Activated effector memory CD4-positive, alpha-beta T cell treated with anti-CD3 and anti-CD28 coated beads, Interleukin-2, amount 50 U/mL, for 16 hours (primary cell): ENCODE measurements at places on chromosomes 1 and 21.

DNA sequence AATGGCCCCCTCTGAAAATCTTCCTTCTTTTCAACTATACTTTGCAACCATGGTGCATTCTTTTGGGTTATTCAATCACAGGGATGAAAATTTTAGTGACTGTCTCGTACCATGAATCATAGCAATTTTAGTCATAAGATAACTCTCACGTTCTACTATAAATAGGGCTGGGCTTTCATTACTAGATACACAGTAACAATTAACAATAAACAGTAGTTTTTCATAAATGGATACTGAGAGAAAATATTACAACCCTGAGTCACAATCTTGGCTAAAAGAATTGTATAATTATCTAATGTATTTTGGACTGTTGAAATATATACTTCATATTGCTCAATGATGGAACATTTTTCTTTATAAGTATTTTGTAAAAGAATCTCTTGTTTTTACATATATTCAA, 96.1 kb downstream of the TEX35 start:
- no peak for DNase-seq

GRCh38 chr1:92329347-92330129, 30.7 kb downstream of the RPAP2 start:
- no peak for DNase-seq

DNA sequence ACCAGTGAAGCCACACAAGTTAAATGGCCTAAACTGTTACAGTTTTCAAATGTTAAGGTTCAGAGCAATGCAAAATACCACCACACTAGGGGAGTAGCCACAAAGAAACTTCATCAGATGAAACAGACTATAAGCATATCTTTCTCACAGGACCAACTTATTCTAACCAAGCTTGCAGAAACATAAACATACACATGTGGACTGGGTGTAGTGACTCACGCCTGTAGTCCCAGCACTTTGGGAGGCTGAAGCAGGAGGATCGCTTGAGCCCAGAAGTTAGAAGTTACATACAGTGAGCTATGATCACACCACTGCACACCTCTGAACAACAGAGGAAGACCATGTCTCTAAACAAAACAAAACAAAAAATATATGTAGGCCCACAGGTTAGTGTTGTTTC, 17.3 kb downstream of the WDR47 start:
- no peak for DNase-seq

GRCh38 chr1:89100412-89100811, 25.5 kb downstream of the GBP2 start:
- no peak for DNase-seq

DNA sequence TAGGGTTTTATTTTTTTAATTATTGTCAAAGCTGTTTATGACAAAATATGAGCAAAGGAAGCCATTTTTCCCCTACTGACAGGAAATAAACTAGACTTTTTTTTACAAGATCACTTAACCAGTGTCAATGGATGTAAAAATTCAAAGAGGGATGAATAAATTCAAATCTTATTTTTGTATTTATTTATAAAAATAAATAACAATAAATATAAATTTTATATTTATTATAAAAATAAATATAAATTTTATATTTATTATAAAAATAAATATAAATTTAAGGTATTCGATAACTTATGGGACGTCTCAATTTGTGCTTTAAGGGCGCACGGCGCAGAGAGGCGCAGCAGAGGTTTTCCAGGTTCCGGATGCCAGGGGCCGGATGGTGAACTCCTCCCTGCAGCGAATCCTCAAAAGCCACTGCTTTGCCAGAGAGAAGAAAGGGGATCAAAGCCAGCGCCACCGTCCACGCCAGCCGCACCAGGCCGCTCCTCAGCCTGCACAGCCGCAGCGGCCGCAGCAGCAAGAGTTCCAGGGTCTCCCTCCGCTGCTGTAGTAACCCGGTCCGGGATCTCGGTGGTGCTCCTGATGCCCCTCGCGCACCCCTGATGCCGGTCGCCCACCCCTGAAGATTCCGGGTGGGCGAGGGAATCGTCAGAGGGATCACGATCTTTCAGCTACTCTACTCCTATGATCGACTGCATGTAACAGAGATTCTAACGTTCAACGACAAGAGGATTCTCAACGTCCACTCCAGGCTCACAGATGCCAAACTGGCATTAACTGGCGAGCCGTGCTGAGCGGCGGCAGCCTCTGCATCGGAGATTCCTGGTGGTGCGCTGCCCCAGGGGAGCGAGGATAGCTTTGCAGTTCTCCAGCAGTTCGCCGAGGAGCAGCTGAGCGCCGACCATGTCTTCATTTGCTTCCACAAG, 28.5 kb upstream of the RLF start:
- no peak for DNase-seq

- no peak for DNase-seq
Observed at GRCh38 chr1:150887018-150887417, at the start of gene CTXND2. TSS of gene CTXND2 (plus strand) at chr1:150887136. CDS start at chr1:150912315, 25,179 bp downstream.

DNA sequence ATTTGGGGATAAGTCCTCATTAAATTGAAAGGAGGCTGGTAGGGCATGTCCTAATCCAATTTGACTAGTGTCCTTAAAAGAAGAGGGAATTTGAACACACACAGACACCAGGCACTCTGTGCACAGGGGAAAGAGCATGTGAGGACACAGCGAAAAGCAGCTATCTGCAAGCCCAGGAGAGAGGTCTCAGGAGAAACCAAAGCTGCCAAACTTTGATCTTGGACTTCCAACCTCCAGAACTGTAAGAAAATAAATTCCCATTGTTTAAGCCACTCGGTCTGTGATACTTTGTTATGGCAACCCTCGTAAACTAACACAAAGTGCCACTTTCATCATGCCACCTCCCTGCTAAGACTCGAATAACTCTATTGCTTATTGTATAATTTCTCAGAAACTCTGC, 13.8 kb downstream of the PLA2G4A start:
- DNase-seq = no peak

DNA sequence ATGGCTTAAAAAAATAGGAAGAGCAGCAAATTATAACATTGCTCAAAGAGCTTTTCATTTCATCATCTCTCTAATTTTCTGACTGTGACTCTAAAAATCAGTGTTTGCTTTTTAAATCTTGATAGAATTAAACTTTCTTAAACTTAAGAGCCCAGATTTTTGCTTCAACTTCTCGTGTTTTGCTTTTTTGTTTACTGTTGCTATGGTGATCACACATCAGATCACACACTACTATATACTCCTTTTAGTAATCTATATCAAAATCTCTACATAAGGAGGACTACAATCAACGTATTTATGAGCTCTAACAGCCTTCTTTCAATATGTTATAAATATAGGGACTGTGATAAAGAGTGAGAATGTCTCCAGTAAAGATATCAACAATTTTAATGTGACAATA, 537.3 kb downstream of the KCNT2 start:
- no peak for DNase-seq
